ENCODE measurements at places on chromosomes 16 and 17. TPM values are rescaled to one million over a fixed set of nuclear protein-coding genes. Genes with fewer than 3 reads are reported as not detected.
A peak's percentile ranks its signal among the peaks of the same experiment; 100 is the strongest.

GRCh38 chr17:79223471-79223870, 148.8 kb downstream of the ENGASE start:
- no peak overlapping the region for H3K27ac ChIP-seq
- no peak for DNase-seq
- peaks cover 98% of the 10 kb centered on the region for H3K27me3 ChIP-seq
- peaks cover 15% of the 10 kb centered on the region for H3K4me1 ChIP-seq
- H3K36me3 ChIP-seq = no peaks in the 10 kb centered on the region

- H3K27me3 ChIP-seq = peaks cover 4% of the 10 kb centered on the region
- H3K4me1 ChIP-seq = peaks cover 3% of the 10 kb centered on the region
- no peaks in the 10 kb centered on the region for H3K36me3 ChIP-seq
These were observed 5.6 kb downstream of the RCVRN start for GRCh38 chr17:9899280-9900043.

- no peaks in the 10 kb centered on the region for H3K27me3 ChIP-seq
- H3K4me1 ChIP-seq = peaks cover 38% of the 10 kb centered on the region
- DNase-seq = no peak
These were observed 685 bp upstream of the PSMD3 start for GRCh38 chr17:39979893-39980350.

GRCh38 chr17:81294512-81295030, 536 bp downstream of the SLC38A10 start:
- no peak for DNase-seq
- peaks cover 44% of the 10 kb centered on the region for H3K4me1 ChIP-seq
- no peaks in the 10 kb centered on the region for H3K27me3 ChIP-seq
- peaks cover 8% of the 10 kb centered on the region for H3K36me3 ChIP-seq

DNA sequence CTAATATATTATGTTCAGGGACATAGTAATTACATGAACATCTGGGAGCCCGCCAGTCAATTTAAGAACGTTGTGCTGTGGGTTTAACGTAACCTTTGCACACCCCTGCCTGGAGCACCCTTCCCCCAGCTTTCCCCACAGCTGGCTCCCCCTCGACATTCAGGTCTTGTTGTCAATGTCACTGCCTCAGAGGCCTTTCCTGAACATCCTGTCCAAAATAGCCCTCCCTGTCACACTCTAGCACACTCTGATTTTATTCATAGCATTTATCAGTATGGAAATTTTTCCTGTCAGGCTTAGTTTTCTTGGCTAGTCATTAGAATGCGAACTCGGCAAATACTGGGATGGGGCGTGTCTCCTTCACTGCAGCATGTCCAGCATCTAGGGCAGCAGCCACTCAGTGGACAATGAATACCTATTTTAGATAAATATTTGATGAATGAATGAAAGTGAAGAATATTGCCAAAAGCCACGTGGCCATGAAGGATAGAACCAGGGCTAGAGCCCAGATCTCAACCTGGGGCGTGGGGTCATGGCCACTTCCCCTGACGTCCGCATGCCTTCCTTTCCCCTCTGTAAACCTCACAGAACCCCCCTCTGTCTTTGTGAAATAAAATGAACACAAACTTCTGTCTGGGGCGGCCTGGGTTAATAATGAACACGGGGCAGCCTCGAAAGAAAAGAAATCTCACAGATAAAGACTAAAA, 10.5 kb downstream of the PIK3R6 start:
- H3K36me3 ChIP-seq = no peaks in the 10 kb centered on the region
- H3K27me3 ChIP-seq = peaks cover 8% of the 10 kb centered on the region
- no peak overlapping the region for H3K27ac ChIP-seq
- DNase-seq = no peak
- H3K4me1 ChIP-seq = no peaks in the 10 kb centered on the region

The C16orf89 gene
- total RNA-seq = not detected

GRCh38 chr17:37826497-37827430, 81.9 kb upstream of the HNF1B start:
- H3K4me1 ChIP-seq = peaks cover 11% of the 10 kb centered on the region
- no peaks in the 10 kb centered on the region for H3K36me3 ChIP-seq
- no peak overlapping the region for H3K4me3 ChIP-seq
- H3K27me3 ChIP-seq = peaks cover 7% of the 10 kb centered on the region
- H3K27ac ChIP-seq = no peak overlapping the region
- DNase-seq = no peak

DNA sequence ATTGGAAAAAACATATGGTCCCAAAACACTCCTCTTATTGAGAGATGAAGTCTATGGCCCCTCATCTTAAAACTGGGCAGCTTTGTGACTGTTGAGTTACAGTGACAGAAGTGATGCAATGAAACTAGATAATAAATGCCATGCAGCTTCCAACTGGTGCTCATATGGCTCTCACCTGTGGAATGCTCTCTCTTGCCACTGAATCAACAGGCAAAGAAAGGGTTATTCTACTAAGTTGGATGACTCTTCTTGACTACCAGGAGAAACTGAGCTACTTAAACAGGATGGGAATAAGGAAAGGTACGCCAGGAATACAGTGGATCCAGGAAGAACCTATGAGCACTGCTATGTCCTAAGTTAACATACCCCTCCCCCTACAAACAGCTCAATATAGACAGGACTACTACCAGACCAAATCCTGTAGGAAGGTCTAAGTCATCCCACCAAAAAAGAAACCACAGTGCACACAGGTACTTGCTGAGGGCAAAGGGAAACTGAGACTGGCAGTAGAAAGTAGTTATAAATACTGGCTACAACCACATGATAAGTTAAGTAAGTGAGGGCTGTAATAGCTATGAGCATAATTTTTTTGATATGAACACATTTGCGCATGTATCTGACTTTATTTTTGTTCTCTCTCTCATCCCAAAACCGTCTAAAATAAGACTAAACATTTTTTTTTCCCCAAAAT, 398.5 kb downstream of the ZFHX3 start:
- no peaks in the 10 kb centered on the region for H3K36me3 ChIP-seq
- no peaks in the 10 kb centered on the region for H3K27me3 ChIP-seq
- H3K27ac ChIP-seq = no peak overlapping the region
- no peak overlapping the region for H3K4me3 ChIP-seq

The NCBP3 gene
- total RNA-seq = 41.8 TPM

DNA sequence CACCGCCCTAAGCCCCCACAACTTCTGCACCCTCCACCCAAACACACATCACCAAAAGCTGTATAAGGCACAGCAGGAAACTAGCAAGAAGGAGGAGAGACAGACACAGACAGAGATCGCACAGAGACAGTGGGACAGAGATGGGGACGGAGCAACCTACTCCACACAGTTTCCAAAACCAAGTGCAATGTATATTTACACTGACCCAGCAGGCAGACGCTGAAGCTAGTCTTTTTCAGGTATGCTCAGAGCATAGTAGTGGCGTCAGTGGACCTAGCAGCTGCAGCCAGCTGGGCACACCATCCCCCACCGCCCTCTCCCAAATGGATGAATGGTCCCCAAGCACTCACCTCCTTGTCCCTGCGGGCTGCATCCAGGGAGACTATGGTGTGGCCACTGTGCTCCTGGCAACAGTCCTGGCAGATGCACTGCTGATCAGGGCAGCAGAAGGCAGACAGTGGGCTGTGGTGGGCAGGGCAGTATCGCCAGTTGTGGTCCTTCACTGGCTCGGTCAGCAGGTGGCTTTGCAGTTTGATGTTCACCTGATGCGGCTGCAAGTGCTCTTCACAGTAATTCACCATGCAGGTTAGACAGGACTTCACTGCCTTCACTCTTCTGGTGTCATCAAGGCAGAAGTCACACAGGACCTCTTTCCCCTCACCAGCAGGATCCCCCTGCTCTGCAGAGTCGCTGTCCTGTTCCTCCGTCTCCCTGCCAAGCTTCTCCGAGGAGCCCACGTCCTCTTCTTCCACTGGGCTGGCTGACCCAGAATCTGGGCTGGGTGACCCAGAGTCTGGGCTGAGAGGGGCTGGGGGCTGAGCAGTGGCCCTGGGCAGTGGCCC, 31.5 kb upstream of the FBXW10B start:
- H3K4me3 ChIP-seq = peak overlapping the region; percentile 47
- DNase-seq = no peak
- no peaks in the 10 kb centered on the region for H3K36me3 ChIP-seq
- no peaks in the 10 kb centered on the region for H3K27me3 ChIP-seq

The MT1F gene
- total RNA-seq = 13.0 TPM

The OMG gene
- total RNA-seq = not detected

- no peaks in the 10 kb centered on the region for H3K36me3 ChIP-seq
- peaks cover 80% of the 10 kb centered on the region for H3K4me1 ChIP-seq
- H3K27me3 ChIP-seq = no peaks in the 10 kb centered on the region
- peak overlapping the region; percentile 47 for H3K4me3 ChIP-seq
- H3K27ac ChIP-seq = peak overlapping the region; percentile 12
These were observed 43.2 kb downstream of the RAI1 start for GRCh38 chr17:17724307-17725010.

The KRT20 gene
- not detected for total RNA-seq

The SDR42E1 gene
- 34.6 TPM for total RNA-seq

DNA sequence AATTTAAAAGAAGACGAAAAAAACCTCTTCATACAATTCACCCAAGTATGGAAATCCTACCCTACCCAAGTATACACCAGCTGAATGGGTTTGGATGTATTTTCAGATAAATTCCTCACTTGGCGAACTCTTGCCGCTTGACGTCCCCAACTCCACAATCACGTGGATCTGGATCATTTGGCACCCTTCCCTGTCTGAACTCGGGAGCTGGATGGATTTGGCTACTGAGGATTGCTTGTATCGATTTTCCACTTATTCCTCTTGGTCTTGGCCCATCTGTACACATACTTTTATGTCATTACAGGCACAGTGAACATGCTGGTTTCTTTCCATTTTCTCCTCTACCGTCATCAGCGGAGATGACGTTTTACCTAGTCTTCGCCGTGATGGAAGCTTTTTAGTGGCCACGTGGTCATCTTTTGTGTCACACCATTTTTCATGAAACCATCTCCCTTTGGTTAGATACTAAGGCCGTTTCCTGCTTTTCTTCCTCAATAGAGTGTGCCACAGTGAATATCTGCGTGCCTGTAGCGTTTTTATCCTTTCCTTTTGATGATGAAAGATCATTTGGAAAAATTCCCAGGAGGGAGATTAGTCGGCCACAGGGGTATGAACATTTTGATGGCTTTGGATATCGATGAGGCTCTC, 47.1 kb downstream of the CMIP start:
- H3K4me3 ChIP-seq = no peak overlapping the region
- no peaks in the 10 kb centered on the region for H3K36me3 ChIP-seq
- H3K27ac ChIP-seq = peak overlapping the region; percentile 81
- H3K4me1 ChIP-seq = peaks cover 69% of the 10 kb centered on the region
- no peaks in the 10 kb centered on the region for H3K27me3 ChIP-seq

DNA sequence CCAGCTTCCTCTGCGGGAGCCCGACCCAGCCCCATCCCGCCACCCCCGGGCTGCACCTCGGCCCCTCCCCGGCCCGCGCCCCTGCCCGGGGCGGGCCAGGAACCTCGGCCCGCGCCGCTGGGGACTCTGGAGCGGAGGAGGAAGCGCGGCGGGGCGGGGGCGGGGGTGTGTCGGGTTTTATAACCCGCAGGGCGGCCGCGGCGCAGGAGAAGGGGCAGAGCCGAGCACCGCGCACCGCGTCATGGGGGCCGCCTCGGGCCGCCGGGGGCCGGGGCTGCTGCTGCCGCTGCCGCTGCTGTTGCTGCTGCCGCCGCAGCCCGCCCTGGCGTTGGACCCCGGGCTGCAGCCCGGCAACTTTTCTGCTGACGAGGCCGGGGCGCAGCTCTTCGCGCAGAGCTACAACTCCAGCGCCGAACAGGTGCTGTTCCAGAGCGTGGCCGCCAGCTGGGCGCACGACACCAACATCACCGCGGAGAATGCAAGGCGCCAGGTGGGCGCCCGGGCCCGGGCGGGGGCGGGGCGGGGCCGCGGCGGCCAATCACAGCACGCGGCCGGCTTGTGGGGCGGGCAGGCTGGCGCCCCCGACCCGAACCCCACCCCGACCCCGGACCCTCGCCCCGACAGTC, at the start of gene ACE:
Gene ACE, plus strand, starts transcription at position 208 of the 626 bp plus-strand sequence. Its CDS starts 34 bp downstream, at position 242.
- no peak within 1 kb of the TSS for H3K27ac ChIP-seq
- peaks cover 33% of the 10 kb centered on the region for H3K4me1 ChIP-seq
- no peak for DNase-seq
- H3K27me3 ChIP-seq = peaks cover 22% of the 10 kb centered on the region
- no peaks in the 10 kb centered on the region for H3K36me3 ChIP-seq

DNA sequence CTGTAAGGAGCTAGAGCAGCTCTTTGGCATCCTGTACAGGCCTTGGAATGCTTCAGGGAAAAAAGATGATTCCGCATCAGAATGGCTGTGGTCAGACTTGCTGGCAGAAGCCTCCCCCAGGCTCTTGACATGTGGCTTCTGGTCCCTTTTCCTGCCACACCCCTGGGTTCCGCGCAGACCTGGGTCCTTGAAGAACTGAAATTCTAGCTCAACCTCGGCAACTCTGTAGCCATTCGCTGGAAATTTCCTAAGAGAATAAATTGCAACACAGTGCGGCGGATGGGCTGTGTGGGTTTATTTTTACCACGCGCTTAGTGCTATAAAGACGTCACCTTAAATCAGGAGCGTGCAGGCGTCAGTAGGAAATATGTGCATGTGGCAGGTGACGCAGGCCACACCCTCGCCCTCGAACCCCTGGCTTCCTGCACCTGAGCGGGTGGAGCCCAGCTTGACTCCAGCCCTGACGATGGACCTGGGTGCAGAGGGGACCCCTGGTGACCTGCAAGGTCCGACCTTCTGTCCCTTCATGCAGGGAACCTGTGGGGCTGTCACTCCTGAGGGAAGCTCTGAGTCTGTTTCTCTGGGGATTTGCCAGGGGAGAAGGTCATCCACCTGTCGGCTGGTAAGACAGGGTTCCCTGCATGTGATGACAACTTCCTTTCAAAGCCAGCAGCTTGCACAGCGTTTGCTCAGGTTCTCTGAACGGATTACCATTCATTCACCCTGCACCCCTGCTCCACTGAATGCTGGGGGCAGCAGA, 46.3 kb downstream of the METRNL start:
- H3K4me3 ChIP-seq = no peak overlapping the region
- H3K27ac ChIP-seq = peak overlapping the region; percentile 60
- H3K27me3 ChIP-seq = peaks cover 23% of the 10 kb centered on the region
- H3K36me3 ChIP-seq = no peaks in the 10 kb centered on the region
- peaks cover 18% of the 10 kb centered on the region for H3K4me1 ChIP-seq

GRCh38 chr17:78716814-78717393, 65.2 kb downstream of the CYTH1 start:
- peak; percentile 82 for DNase-seq
- no peaks in the 10 kb centered on the region for H3K36me3 ChIP-seq
- H3K4me3 ChIP-seq = peak overlapping the region; percentile 48
- peak overlapping the region; percentile 63 for H3K27ac ChIP-seq
- no peaks in the 10 kb centered on the region for H3K27me3 ChIP-seq
- peaks cover 61% of the 10 kb centered on the region for H3K4me1 ChIP-seq

The GPRC5C gene
- total RNA-seq = 84.3 TPM

GRCh38 chr16:50916040-50916439, 174.2 kb downstream of the CYLD start:
- no peaks in the 10 kb centered on the region for H3K27me3 ChIP-seq
- H3K4me3 ChIP-seq = no peak overlapping the region
- H3K27ac ChIP-seq = no peak overlapping the region

The WFIKKN2 gene
- total RNA-seq = 0.36 TPM

The MYH2 gene
- not detected for total RNA-seq

- no peak for DNase-seq
- no peak overlapping the region for H3K4me3 ChIP-seq
- no peak overlapping the region for H3K27ac ChIP-seq
- no peaks in the 10 kb centered on the region for H3K27me3 ChIP-seq
- H3K36me3 ChIP-seq = no peaks in the 10 kb centered on the region
These were observed 52.2 kb downstream of the TRARG1 start for GRCh38 chr17:1331708-1332107.

Measured in suprapubic skin (tissue), 4 donors.